Epithelial cell of prostate (primary cell): ENCODE measurements at places on chromosomes 7 and 10.

DNA sequence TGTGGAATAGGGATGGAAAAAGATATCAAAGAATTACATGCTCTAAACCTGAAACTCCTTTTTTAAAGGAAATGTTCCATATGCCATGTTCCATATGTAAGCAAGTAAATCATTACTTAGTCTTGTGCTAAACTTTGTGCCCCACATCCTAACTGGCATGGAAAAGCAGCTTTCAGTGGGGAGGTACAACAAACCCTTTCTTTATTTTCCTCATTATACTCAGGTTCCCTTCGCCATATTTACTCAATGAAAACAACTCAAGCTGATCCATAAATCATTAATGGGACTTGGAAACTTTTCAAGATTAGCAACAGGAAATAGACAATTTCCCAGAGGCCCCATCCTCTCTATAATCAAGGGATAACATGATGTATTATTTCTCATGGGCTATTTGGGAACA, 56.0 kb downstream of the GSAP start:
- DNase-seq = no peak

- DNase-seq = no peak
These were observed 25.5 kb downstream of the VSIR start for GRCh38 chr10:71747551-71748523.

GRCh38 chr10:11673346-11674280, 62.2 kb upstream of the USP6NL start:
- DNase-seq = no peak

DNA sequence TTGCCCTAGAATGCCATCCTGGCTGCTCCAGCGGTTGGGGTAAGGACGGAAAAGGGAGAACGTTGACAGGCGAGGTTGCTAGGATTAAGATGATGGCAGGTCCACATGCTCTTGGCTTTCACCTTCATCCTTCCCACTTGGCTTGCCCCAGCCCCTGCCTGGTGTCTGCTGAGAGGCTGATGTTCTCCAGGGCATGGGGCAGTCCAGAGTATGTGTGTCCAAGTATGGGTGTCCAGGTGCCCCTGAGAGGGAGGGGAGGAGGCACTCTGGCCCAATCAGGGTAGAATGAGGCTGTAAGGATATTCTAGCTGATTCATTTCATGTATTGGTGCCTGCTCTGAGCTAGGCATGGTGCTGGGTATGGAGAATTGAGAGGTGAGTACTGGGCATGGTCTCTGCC, 12.6 kb downstream of the NEURL1 start:
- DNase-seq = no peak

- no peak for DNase-seq
These were observed 792.6 kb upstream of the C7orf33 start for GRCh38 chr7:147798001-147798400.

- DNase-seq = peak; percentile 43
These were observed 12.6 kb upstream of the FGFR2 start for GRCh38 chr10:121610798-121611323.

DNA sequence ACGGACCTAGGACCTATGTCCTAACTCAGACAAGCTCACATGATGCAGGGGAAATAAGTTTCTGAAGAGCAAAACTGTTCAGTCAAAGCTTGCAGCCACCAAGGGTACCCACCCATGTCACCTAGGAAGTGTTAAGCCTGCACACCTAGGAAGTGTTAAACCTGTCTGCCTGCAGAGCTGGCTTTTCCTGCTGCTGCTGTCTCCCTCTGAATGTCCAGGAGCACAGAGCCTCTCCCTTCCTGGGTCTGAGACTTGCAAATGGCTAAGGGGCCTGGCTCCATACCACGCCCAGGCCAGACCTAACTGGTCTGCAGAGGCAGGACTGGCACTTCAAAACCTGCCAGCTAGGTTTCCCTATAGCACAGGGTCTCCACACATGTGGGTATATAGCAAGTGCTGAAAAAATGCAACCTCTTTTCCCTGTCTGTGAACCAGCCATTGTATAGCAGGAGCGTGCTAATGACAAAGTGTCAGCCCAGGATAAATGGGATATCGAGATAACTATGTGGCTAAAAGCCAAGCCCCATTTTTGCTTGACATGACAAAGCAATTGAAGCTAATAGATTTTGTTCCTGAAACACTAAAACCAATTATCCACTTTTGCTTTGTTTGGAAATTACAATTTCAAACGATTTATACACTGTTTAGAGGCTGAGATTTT, 1.5 kb downstream of the GDF2 start:
- DNase-seq = no peak

- no peak for DNase-seq
These were observed 55.7 kb upstream of the IL6 start for GRCh38 chr7:22671177-22671879.

DNA sequence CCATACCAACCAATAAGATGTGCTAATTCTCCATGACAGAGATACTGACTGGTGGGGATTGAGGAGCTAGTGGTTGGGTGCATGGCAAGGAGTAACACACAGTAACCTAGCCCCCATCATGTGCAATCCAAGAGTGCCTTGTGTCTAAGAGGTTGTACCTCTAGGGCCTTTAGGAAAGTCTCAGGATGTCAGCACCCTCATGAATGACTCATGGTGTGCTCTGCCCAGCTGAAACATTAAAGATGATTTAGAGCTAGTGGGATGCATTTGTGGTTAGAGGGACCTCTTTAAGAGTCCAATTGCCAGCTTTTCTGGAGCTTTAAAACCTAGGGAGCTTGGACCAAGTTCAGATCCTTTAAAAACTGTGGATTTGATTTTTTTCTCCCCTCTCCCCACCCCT, 181.1 kb downstream of the HERPUD2 start:
- DNase-seq = no peak

DNA sequence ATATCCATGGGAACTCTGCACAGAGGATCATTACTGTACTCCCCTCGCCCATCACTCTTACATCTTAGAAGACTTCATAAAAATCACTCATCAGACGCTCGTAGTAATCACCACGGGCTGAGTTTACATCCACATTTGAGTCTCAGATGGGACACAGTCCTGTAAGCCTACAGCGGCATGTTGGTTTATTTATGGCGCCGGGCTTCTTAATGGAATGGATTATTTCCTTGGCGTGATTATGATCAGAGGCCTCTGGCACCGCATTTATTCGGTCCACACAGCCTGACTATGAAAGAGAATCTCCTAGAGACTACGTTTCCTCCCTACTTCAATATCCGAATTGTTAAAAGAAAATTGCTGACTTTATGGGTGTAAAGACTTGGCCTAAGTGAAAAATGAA, 123.5 kb upstream of the FRMD4A start:
- DNase-seq = no peak

DNA sequence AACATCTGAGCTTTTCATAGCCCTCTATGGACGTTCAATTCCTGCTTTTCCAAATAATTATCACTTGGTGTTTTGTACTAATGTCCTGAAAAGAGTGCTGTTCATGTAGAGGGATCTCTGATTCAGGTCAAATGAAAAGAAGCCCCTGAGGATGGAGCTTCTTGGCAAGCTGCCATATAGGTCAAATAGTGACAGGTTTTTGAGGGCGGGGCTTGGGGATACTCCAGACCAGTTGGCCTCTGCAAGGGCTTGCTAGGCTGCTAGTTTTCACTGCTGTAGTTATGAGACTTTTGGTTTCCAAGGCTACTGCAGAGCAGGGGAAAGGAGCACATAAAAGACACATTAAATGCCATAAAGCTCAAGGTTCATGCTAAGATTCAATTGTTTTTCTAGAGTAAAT, 257.2 kb upstream of the CACNA2D1 start:
- DNase-seq = no peak

- DNase-seq = no peak
These were observed 59.6 kb downstream of the PKD1L1 start for GRCh38 chr7:47888371-47889265.

DNA sequence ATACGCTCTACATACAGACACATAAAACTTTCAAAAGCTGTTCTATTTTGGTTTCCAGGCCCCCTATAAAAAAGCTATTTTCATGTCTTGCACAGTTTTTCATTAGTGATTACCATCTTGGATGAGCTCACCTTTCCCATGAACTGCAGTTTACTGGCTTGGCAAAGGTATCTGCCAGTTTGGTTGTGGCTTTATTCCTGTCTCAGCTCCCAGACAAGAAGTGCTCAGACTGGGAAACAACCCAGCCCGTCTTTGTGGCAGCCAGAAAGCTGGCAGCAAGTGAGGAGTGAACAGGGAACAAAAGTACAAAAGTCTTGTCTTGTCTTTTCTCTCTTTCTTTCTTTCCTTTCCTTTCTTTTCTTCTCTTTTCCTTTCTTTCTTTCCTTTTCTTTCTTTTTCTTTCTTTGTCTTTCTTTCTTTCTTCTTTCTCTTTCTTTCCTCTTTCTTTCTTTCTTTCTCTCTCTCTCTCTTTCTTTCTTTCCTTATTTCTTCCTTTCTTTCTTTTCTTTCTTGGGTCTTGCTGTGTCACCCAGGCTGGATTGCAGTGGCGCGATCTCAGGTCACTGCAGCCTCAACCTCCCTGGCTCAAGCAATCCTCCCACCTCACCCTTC, 138.8 kb downstream of the CFAP58 start:
- DNase-seq = peak; percentile 1

DNA sequence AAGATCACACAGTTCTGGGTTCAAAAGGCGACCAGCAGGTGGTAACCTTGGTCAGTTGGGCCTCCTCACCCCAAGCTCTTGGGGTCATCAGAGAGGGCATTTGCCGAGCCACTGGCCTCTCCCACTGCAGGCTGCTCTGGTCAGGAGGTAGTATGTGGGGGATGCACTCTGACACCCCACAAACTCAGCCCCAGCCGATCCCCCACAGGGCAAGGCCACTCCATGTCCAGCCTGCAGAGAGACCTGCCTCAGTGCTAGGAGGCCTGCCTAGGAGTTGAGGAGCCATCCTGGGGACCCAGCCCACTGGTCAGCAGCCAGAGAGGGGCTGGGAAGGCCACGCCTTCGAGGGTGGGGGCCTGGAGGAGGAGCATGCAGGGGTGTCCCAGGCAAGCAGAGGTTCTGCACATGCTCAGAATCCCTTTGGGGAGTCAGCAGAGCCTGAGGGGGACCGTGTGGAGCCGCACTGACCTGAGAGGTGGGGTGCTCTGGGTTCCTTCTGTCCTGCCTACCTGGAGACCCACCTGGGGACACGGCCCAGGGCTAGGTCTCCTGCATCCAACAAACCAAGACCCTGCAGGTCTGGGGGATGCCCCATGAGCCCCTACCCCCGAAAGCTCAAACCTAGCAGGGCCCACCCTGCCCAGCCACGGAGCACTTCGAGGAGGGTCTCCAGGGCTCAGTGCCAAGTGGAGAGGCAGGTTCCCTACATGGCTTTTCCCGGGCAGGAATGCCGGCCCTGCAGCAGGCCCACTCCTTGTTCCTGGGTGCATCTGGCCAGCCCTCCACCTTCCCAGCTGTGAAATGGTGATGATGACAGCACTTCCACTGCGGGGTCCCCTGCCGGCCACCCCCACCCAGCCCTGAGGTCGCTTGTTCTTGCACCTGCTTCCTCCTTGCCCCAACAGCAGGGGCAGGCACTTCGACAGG, 58.5 kb downstream of the RASGEF1A start:
- DNase-seq = no peak

- no peak for DNase-seq
These were observed 639.9 kb upstream of the PFKP start for GRCh38 chr10:2427412-2427811.

DNA sequence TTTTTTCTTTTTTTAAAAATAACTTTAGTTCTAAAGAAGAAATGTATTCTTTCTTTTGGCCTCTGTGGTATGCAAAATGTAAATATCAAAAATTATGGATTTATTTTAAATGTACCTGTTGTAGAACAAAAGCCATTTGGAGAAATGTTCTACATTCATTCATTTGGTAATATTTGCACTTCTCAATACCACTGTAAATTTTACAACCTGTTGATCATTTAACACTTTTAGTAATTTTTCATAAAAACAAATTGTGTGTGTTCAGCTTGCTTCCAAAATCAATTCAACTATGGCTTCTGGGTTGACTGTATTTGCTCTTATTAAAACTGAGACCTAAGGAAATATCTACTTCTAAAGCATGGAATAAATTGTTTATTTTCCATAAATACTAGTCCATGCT, 2.3 kb upstream of the IGF2BP3 start:
- no peak for DNase-seq

- DNase-seq = no peak
These were observed 83.6 kb upstream of the TMEM72 start for GRCh38 chr10:44827431-44828006.

GRCh38 chr7:134126966-134127848, at the start of gene LRGUK:
LRGUK (plus strand) TSS chr7:134127340; CDS start chr7:134127368, 28 bp downstream.
- DNase-seq = peak; percentile 6

GRCh38 chr7:105911961-105912575, 35.7 kb upstream of the ATXN7L1 start:
- no peak for DNase-seq

DNA sequence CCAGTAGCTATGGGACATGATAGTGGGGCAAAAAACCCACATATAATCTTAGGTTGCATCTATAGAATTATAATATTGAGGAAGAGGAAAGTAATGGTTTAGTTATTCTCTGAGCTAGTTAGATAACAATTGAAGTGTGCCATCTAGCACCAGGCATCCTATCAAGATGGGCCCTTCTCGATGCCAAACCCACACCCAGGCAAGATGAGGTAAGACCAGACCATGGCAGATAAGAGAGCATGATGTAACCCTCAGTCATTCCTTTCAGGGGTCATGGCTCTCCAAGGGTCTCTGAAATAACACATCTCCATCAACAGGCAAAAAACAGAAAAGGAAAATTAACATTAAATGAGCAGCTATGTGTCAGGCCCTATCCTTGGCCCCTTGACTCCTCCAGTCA, 128.7 kb downstream of the SH3PXD2A start:
- DNase-seq = no peak

GRCh38 chr7:45067582-45067981, 21.2 kb downstream of the NACAD start:
- no peak for DNase-seq

DNA sequence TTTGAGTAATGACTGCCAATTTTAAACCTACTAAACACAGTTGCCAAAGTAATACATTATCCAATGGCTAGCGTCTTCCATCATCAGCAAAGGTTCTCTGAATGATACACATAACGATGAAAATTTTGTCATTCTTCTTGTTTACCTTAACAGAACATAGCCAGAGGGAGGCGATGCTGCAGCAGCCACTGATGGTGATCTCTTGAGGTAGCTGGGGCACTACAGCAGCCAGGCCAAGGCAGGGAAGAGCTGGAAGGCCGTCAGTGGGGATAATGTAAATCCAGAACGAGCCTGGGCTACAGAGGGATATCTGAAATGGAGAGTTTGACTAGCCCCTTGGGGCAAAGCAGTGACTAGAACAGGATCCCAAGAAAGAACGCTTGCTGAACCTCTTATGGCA, 38.8 kb downstream of the PRPS1L1 start:
- DNase-seq = no peak

GRCh38 chr7:45610019-45610418, 35.9 kb downstream of the ADCY1 start:
- DNase-seq = no peak

DNA sequence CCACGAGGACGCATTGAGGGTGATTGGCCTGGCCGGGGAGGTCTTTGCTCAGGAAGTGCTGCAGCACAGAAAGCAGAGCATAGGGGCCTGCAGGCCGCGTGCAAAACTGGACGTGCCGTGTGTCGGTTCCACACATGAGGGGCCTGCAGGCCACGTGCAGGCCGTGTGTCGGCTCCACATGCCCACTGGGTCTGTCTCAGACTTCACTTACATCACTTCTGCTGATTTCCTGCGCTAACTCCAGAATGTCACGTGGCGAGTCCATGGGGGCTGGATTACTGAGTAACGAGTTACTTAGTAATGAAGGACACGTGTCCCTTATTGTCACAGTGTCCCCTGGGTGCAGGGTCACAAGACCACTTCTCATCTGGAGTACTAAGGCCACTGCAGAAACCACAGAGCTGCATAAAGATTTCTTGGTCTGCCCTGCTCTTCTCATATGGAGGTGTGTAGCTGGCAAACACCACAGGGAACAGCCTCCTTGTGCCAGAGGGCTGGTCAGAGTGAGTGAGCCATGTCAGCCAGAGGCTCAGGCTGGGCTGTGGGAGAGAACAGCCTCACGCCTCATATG, 60.8 kb downstream of the GDI2 start:
- DNase-seq = no peak
